Activated naive CD8-positive, alpha-beta T cell treated with anti-CD3 and anti-CD28 coated beads, Interleukin-2, amount 10 ng/mL, durations not matched to agents 7 days and 5 days (primary cell): ENCODE measurements at places on chromosomes 11 and 22. TPM values are rescaled to one million over a fixed set of nuclear protein-coding genes. Genes with fewer than 3 reads are reported as not detected.

Gene TEX54
- total RNA-seq: not detected

DNA sequence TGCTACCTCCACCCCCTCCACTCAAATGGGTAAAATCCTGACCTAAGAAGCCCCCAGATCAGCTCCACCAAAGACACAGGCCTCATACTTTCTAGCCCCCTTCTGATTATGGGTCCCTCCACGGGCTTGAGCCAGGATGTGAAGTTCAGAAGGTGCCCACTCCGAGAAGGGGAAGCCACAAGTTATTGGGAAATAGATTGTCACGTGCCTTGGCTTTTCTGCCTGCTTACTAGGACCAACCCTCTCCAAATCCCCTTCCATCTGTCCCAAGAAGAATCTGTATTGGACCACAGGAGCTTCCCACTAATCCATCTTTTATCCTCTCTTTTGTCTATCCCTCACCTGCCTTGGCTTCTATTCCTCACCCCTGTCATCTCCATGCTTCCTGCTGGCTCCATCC is 3.0 kb upstream of the NRGN start:
- no peak for DNase-seq

Gene SLCO2B1
- total RNA-seq: 1.1 TPM

GRCh38 chr11:41235668-41236067 is 223.8 kb downstream of the LRRC4C start:
- no peak for DNase-seq

DNA sequence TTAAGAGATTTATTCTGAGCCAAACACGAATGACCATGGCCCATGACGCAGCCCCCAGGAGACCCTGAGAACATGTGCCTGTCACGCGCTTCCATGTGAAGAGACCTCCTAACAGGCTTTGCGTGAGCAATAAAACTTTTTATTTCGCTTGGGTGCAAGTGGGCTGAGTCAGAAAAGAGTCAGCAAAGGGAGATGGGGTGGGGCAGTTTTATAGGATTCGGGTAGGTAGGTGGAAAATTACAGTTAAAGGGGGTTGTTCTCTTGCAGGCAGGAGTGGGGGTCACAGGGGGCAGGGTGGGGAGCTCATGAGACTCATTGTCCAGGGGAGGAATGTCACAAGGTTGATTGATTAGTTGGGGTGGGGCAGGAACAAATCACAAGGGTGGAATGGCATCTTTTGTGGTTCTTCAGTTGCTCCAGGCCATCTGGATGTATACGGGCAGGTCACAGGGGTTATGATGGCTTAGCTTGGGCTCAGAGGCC is 77.2 kb upstream of the FTH1 start:
- no peak for DNase-seq

GRCh38 chr11:34416766-34417165 is 22.0 kb upstream of the CAT start:
- no peak for DNase-seq

DNA sequence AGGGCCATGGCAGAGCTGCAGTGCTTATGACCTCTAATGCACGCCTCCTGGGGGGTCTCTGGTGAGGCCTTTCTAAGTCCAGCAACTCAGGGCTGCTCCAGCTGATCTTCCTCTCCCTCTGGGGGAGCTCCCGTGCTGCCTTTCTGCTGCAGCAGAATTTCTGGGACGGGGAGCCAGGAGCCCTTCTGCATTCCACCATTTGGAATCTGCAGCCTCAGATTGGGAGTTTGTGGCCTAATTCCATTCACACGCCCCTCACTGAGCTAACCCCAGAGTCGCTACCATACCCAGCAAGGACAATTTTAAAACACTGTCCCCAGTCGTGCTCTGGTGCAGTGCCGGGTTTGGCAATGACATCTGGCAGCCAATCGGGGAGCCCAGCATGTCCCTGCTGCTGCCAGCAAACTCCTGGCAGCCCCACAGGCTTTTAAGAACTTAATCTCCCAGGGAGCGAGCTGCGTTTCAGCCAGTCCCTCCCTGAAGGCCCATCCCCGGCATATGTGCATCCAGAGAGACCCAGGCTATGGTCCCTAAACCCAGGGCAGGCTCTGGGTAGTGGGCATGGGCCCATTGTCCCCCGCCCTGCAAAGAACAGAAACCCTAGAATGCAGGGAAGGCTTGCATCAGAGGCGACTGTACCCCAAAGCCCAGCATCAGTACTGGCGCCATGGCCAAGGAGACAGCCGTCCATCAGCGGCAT is 4.7 kb downstream of the SHANK2 start:
- DNase-seq: no peak

DNA sequence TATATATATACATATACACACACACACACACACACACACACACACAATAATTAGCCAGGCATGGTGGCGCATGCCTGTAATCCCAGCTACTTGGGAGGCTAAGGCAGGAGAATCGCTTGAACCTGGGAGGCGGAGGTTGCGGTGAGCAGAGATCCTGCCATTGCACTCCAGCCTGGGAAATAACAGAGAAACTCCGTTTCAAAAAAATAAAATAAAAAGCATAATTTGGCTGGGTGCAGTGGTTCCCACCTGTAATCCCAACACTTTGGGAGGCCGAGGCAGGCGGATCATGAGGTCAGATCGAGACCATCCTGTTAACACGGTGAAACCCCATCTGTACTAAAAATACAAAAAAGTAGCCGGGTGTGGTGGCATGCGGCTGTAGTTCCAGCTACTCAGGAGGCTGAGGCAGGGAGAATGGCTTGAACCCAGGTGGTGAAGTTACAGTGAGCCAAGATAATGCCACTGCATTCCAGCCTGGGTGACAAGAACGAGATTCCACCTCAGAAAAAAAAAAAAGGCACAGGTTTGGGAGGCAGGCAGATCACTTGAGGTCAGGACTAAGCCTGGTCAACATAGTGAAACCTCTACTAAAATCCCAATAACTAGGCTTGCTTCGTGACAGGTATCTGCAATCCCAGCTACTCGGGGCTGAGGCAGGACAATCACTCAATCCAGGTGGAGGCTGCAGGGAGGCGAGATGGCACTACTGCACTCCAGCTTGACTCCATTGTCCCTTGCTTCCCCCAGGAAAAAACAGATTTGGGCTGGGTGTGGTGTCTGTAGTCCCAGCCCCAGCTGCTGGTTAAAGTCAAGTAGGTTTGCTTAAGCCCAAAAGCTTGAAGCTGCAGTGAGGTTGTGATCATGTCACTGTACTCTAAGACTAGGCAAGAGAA is 11.8 kb upstream of the WDR74 start:
- no peak for DNase-seq

Gene MMP12
- total RNA-seq: not detected

GRCh38 chr11:67397536-67397935 is 4.1 kb downstream of the PPP1CA start:
- no peak for DNase-seq

DNA sequence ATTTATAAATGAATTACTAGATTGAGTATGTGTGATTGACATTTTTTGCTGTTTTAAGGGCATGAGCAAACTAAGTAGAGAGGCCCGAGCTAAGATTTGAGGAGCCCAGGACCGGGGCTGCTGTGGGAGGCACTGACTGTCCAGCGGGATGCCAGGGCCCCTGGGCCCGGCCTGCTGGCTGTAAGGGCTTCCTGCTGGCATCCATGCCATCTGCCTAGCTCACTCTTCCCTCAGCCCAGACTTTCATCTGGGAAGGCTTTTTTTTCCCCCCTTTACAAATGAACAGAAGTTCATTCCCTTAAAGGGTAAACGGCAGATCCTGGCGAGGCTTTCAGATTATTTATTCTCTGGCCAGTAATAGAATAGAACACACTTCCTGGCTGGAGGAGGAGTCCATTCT is 16.0 kb upstream of the TP53I11 start:
- DNase-seq: no peak

GRCh38 chr22:17114173-17114897 is 6.8 kb downstream of the TMEM121B start:
- DNase-seq: no peak

- no peak for DNase-seq
Measured at GRCh38 chr11:126606484-126606883, 251.0 kb downstream of the ST3GAL4 start.

- no peak for DNase-seq
Measured at GRCh38 chr11:106418791-106419190, 341.3 kb downstream of the AASDHPPT start.

DNA sequence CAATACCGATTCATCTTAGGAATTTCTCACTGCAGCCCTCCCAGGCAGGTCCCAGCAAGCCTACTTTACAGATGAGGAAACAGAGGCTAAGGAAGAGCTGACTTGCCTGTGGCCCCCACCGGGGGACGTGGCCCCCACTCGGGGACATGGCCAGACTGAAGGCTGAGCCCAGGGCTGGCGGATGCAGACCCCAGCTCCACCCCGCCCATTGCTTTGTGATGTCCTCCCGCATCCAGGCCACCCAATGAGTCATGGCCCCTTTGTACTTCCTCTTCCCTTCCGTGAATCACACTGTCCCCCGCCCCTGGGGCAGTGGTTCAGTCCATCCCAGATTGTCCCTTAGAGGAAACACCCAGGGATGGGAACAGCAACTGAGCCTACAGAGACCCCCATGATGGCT is 116.0 kb upstream of the ANO1 start:
- DNase-seq: no peak

DNA sequence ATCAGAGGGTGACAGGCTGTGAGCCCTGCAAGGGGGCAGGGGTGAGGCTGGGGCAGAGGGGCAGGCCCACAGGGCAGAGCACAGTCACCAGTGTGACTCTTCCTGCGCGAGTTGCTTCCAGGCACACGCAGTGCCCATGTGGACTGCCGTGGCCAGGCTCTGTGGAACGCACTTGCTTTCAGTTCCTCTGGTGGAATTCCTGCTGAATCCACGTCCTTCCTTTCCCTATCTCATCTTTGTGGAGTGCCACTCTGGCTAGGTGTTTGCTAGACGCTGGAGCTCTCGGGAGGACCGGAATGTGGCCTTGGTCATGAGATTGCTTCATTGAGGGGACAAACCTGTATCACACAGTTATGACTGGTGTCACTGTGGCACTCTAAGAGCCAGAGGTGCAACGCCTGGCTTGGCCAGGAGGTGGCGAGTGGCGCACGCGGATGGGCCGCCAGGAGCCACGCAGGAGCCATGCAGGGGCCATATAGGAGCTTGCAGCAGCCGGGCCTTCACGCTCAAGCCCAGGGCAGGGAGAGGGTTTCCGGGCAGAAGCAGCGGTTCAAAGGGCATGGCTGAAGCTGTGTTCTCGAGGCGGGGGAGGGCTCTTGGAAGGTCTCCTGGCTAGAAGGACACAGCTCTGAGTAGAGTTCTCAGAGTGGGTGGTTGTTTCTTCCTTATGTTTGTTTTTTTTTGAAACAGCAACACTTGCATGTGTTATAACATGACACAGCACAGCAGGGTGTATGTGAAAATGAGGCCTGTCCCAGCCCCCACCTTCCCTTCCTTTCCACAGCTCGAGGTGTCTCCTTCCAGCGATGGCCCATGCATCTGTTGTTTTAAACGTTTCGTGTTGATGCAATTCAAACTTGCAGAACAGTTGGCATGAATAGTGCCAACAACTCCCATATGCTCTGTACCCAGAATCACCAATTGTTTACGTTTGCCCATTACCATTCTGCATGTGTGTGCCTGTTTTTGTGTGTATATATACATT is 36.2 kb downstream of the TBC1D22A start:
- DNase-seq: peak; percentile 83

Gene PLAAT2
- not detected for total RNA-seq

Gene RFPL3
- total RNA-seq: not detected

DNA sequence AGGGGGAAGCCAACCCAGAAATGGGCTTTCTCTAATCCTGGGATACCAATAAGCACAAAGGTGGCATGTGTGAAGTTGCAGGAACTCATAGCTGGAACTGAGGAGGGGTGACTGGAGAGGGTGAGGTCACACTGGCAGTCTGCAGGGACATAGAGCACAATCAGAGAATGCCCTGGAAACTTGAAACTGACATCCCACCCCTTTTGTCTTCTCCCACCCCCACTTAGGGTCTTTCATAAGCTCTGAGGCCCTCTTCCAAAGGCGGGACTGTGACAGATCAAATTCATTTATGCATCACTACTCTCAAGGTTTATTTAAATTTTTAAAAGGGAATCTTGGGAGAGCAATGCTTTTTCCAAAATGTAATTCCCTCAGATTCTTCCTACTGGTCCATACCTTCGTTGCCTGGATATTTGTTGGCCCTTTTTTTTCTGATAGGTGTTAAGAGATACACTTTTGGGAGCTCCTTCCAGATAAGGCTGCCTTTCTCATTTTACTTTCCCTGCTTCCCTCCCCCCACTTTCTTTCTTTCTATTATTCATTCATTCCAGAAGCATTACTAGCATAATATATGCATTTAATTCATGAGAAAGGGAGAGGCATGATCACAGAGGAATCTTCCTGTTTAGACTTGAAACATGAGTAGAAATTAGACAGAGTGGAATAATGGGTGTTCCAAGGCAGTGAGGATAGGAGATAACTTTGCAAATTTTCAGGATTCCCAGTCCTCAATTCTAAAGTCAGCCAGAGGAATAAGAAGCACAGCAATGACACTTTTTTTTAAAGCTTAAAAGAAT is 14.8 kb downstream of the OR51E2 start:
- DNase-seq: no peak

DNA sequence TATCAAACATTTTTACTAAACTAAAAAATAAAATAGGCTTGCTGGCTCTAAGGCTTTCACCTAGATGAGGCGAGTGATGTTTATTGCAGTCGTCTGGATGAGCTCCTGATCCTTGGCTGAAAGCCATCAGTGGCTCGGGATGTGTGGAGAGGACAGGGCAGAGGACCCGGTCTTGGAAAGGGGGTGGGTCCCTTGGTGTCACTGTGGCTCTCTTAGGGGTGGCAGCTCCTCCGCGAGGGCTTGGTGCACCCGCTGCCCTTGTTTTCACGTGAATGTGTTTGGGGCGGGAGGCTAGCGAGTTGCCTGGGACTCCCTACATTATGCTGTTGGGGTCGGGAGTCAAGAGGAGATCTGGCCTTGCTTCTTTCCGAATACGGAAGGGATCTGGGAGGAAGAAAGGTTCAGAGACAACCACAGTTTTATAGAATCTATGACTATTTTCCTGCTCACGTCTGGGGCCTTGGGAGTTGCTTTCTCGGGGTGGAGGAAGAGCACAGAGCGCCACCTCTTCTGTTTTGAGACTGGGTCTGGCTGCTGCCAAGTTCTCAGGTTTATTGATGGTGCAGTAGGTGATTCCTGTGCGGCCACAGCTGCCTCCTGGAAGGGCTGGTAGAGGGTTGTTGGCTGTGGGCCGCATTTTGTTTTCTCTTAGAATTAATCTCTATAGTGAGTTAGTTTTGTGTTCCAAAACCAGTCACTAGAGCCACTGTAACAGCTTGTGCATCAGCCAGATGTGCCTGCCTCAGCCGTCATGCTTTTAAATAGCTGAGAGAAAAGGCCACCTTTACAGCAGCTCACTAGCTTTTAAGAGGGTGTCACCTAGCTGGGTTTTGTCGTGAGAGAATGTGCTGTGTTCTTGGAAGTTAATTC is 12.8 kb downstream of the TBC1D22A start:
- DNase-seq: no peak

DNA sequence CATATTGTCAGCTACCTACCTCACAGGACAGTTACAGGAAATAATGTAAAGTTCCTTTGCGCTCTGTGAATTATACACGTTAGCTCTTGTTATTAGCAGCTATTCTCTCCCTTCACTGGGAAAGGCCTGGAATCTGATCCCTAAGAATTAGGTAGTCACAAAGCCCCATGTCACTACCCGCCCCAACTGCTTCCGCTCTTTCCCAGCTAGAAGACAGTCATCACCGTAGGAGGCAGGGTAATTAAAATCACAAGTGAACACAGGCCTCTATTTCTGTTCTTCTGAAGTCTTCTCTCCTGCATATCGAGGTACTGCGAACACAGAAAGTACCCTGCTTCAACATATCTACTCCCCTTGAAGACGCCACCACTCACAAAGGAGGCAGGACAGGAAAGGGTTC is 12.6 kb upstream of the AHNAK start:
- no peak for DNase-seq
